ENCODE measurements at places on chromosomes 4 and X. TPM values are rescaled to one million over a fixed set of nuclear protein-coding genes. Genes with fewer than 3 reads are reported as not detected.

- H3K27ac ChIP-seq: no peak overlapping the region
- no peak overlapping the region for H3K4me3 ChIP-seq
- no peaks in the 10 kb centered on the region for H3K27me3 ChIP-seq
- H3K36me3 ChIP-seq: no peaks in the 10 kb centered on the region
These were observed 31.6 kb upstream of the DDX3X start for GRCh38 chrX:41302370-41302769.

GRCh38 chr4:85431881-85432485, 43.0 kb upstream of the ARHGAP24 start:
- DNase-seq: no peak
- H3K27ac ChIP-seq: no peak overlapping the region
- no peaks in the 10 kb centered on the region for H3K4me1 ChIP-seq
- no peak overlapping the region for H3K4me3 ChIP-seq
- H3K27me3 ChIP-seq: no peaks in the 10 kb centered on the region

- H3K27ac ChIP-seq: no peak overlapping the region
- no peaks in the 10 kb centered on the region for H3K36me3 ChIP-seq
- no peaks in the 10 kb centered on the region for H3K4me1 ChIP-seq
- no peak overlapping the region for H3K4me3 ChIP-seq
These were observed 27.8 kb downstream of the SNX25 start for GRCh38 chr4:185237175-185237574.

- H3K36me3 ChIP-seq: no peaks in the 10 kb centered on the region
- peak overlapping the region; percentile 56 for H3K4me3 ChIP-seq
- H3K27ac ChIP-seq: no peak overlapping the region
- H3K4me1 ChIP-seq: peaks cover 7% of the 10 kb centered on the region
These were observed 870 bp downstream of the PDZD4 start for GRCh38 chrX:153829549-153829798.

Gene CLNK
- not detected for total RNA-seq

Gene GPRIN3
- total RNA-seq: 1.6 TPM

Gene POF1B
- total RNA-seq: not detected

Gene TIGD4
- total RNA-seq: 2.3 TPM

Gene CLIC2
- 0.61 TPM for total RNA-seq
